ENCODE measurements at places on chromosomes 12 and 14. TPM values are rescaled to one million over a fixed set of nuclear protein-coding genes. Genes with fewer than 3 reads are reported as not detected.

Gene SRGAP1
- 9.7 TPM for total RNA-seq

DNA sequence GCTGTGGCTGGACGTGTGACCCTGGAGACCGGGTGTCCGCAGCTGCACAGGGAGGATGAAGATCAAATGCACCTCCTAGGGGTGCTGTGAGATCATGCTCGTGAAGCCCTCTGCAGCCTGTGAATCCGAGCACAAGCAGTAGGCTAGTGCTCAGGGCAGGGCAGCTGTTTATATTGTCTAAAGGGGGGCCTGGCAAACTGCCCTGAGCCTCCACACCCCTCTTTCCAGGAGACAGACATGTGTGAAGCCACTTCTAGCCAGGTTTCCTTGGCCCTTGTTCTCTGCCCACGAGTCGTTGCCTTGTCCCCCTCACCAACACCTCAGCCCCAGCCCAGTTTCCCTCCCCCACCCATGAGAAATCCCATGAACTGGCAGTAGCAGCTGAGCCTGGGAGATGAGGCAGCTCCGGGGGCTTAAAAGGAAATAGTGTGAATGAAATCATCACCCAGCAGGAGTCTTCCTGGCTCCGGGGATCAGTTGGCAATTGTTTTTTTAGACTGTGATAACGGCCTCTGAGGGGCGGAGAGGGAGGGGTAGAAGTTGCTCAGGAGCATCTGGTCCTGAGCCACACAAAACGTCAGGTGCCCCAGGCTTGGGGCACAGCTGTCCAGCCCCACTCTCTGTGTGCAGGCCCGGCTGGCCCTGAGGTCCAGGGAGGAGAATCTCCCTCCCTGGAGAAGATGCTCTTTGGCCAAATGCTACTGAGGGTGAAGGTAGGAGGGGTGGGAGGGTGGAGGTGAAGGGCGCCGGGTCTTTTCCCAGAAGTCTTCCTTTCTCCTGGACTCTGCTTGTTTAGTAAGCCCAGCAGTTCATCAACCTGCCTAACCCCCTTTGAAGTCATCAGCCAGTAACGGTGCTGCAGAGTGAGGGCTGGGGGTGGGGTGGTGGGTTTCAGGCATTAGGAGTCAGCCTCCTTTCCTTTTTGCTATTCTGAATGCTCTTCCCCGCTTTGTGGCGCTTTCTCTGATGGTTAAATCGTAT is 4.0 kb downstream of the FGF6 start:
- DNase-seq = peak; percentile 95
- H3K4me1 ChIP-seq = peaks cover 22% of the 10 kb centered on the region
- H3K27ac ChIP-seq = peak overlapping the region; percentile 78
- no peaks in the 10 kb centered on the region for H3K27me3 ChIP-seq
- H3K36me3 ChIP-seq = no peaks in the 10 kb centered on the region

DNA sequence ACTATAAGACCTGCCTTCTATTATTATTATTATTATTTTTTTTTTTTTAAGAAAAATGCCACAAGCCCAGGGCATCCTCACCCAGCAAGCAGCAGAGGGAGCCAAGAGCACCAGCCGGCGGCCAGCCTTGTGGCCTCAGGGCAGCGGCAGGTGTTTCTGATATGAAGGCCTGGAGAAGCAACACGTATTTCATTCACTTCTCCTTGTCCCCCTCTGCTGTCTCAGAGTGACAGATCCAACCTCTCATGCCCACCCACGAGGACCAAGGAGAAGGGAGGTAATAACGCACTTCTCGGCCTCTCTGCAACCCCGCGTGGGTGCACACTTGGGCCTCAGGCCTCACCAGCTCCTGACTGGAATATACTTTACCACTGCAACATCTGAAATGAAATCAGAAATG is 25.4 kb downstream of the CDC42BPB start:
- no peak overlapping the region for H3K4me3 ChIP-seq
- H3K27me3 ChIP-seq = no peaks in the 10 kb centered on the region
- no peak for DNase-seq

DNA sequence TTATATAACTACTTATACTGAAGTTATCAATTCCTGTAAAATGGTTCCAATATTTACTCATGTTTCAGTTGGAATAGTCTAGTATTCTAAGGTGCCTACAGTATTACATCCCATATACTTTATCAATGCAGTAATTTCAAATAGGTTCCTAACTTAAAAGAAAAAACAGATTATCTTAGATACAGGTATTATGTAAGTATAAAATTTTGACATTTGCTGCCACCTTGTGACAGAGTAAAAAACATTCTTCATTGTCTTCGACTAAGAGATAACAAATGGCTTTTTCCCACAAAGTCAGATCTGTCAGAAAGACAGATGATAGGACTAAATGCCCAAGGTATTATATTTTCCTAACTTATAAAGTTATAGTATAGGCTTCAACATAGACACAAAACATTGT is 78.7 kb downstream of the TXNDC16 start:
- H3K4me1 ChIP-seq = no peaks in the 10 kb centered on the region
- no peak overlapping the region for H3K27ac ChIP-seq
- H3K4me3 ChIP-seq = no peak overlapping the region
- no peaks in the 10 kb centered on the region for H3K27me3 ChIP-seq
- DNase-seq = peak; percentile 29

- DNase-seq = no peak
- no peaks in the 10 kb centered on the region for H3K4me1 ChIP-seq
- H3K36me3 ChIP-seq = no peaks in the 10 kb centered on the region
- no peak overlapping the region for H3K27ac ChIP-seq
These were observed 58.2 kb downstream of the ESR2 start for GRCh38 chr14:64235652-64236640.

GRCh38 chr12:62581288-62582064 is 114.8 kb downstream of the MON2 start:
- H3K4me3 ChIP-seq = no peak overlapping the region
- no peaks in the 10 kb centered on the region for H3K4me1 ChIP-seq
- no peaks in the 10 kb centered on the region for H3K36me3 ChIP-seq
- DNase-seq = peak; percentile 62
- H3K27me3 ChIP-seq = no peaks in the 10 kb centered on the region
- no peak overlapping the region for H3K27ac ChIP-seq

GRCh38 chr12:62191491-62192179 is 68.6 kb upstream of the USP15 start:
- DNase-seq = peak; percentile 49
- H3K36me3 ChIP-seq = no peaks in the 10 kb centered on the region
- peak overlapping the region; percentile 56 for H3K4me3 ChIP-seq
- no peak overlapping the region for H3K27ac ChIP-seq
- no peaks in the 10 kb centered on the region for H3K4me1 ChIP-seq

DNA sequence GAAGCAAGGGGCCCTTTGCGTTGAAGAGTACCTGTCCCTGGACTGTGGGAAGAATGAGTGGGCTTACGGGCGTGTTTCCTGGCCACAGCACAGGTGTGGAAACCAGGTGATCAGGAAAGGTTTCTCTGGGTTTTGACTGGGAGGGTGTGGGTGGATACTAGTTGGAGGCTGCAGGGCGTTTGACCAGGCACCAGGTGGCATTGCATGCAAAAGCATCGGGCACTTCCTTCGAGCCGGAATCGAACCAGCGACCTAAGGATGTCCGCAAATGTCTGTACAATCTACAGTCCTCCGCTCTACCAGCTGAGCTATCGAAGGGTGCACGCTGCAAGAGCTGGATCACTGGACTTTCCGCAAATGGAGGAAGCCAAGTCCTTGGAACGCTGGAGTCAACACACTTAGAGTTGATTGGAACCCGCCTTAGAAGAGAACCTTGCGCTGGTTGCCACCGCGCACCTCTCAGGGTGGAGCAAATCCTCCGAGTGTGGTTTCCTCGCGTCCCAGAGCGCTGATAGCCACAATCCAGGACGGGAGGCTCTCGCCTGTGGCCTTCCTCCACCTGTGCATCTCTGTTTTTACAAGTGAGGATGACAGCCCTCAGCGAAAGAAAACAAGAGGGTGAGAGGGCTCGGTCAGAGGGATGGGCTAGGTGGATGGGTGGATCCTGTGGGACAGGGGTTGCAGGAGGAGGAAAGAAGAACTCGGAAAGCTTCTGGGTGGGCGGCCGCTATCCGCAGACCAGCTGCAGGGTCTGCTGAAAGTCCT is 21.2 kb upstream of the RNASE4 start:
- H3K4me1 ChIP-seq = no peaks in the 10 kb centered on the region
- DNase-seq = peak; percentile 86
- H3K4me3 ChIP-seq = peak overlapping the region; percentile 46
- peaks cover 18% of the 10 kb centered on the region for H3K27me3 ChIP-seq
- H3K27ac ChIP-seq = no peak overlapping the region

DNA sequence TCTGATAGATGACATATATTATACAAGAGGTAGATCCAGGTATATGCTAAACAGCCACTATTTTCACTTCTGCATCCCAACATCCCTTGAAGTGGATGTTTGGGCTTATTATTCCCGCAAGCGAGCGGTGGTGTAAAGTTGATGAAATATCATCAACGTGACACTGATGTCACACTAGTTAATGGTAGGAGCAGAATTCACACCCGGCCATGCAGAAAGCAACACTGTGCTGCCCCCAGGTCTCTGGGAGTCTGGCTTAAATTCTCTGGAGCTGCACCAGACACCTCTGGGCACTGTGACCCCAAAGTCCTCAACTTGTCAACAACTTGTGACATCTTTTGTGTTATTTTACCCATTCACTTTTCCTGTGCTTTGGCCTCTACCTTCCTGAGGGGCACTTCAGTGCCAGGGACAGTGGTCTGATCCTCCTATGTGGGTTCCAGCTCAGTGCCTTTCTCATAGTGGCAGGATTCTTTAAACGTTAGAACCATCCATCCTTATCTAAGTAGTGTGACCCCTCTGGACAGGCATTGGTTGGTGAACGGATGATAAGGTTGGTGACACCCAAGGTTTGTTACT is 952 bp downstream of the DRAM1 start:
- H3K36me3 ChIP-seq = no peaks in the 10 kb centered on the region
- peaks cover 18% of the 10 kb centered on the region for H3K4me1 ChIP-seq
- no peak for DNase-seq

Gene TAPBPL
- total RNA-seq = 6.9 TPM

DNA sequence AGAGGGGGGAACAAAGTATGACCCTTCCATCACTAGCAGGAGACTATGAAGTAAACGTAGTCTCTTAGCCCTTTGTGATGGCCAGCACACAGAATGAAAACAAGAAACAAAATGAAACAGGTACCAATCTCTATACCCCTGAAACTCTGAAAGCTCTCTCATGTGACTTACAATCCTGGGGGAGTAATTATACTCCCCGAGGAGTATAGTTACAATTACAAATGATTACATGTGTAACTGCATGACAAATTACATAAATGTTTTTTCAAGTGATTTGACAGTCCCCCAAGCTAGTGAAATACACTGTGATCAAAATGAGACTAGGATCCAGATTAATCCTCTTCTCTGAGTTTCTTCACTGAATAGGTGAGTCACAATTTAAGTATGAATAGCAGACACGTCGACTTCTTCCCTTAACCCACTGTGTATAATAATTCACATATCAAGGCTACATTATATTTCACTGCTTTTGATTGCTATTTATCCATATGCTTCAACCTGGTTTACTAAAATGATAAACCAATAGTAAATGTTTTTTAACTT is 74.0 kb downstream of the SPTSSA start:
- H3K27ac ChIP-seq = no peak overlapping the region
- H3K4me3 ChIP-seq = no peak overlapping the region
- no peaks in the 10 kb centered on the region for H3K27me3 ChIP-seq
- peaks cover 6% of the 10 kb centered on the region for H3K4me1 ChIP-seq
- DNase-seq = no peak

Gene SLC39A5
- total RNA-seq = 0.85 TPM

GRCh38 chr14:27392153-27392552 is 794.3 kb upstream of the NOVA1 start:
- no peak overlapping the region for H3K4me3 ChIP-seq
- no peak overlapping the region for H3K27ac ChIP-seq
- H3K4me1 ChIP-seq = no peaks in the 10 kb centered on the region
- H3K36me3 ChIP-seq = no peaks in the 10 kb centered on the region
- H3K27me3 ChIP-seq = no peaks in the 10 kb centered on the region
- no peak for DNase-seq

Gene KRT71
- not detected for total RNA-seq

DNA sequence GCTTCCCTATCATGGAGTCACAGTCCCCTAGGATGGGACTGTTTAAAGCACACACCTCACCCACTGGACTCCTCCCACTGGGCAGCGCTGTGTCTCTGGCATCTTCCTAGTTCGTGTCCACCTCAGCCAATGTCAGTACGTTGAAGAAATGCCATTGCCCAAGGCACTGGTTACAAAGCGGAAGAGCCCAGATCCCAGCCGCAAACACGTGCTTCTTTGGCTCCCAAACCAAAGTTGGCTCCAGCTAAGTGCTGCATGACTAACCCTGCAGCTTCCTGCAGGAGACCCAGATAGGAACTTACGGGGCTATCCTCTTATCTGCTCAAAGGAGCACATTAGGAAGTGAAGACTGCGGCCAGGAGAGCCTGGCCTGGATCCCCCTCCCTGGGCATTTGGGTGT is 9.3 kb downstream of the SYNE3 start:
- no peak overlapping the region for H3K27ac ChIP-seq
- no peak for DNase-seq
- H3K4me1 ChIP-seq = no peaks in the 10 kb centered on the region

Gene MYF5
- total RNA-seq = not detected

GRCh38 chr12:70652451-70652850 is 15.2 kb upstream of the PTPRB start:
- no peak overlapping the region for H3K27ac ChIP-seq
- H3K36me3 ChIP-seq = no peaks in the 10 kb centered on the region
- DNase-seq = no peak
- H3K27me3 ChIP-seq = no peaks in the 10 kb centered on the region

DNA sequence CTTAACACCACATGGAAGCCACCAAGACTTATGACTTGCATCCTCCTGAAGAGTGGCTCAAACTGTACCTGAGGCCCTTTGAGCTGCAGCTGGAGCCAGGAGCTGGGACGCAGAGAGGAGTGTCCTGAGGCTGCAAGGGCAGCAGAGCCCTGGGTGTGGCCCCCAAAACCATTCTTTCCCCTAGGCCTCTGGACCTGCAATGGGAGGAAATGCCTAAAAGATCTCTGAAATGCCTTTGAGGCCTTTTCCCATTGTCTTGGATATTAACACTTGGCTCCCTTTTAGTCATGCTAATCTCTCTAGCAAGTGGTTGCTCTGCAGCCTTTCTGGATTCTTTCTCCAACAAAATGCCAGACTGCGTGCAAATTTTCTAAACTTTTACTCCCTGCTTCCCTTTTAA is 156.1 kb downstream of the SLC38A4 start:
- H3K36me3 ChIP-seq = no peaks in the 10 kb centered on the region
- peaks cover 10% of the 10 kb centered on the region for H3K4me1 ChIP-seq
- H3K27me3 ChIP-seq = no peaks in the 10 kb centered on the region
- H3K27ac ChIP-seq = no peak overlapping the region
- DNase-seq = no peak

- no peaks in the 10 kb centered on the region for H3K27me3 ChIP-seq
- no peaks in the 10 kb centered on the region for H3K36me3 ChIP-seq
- peak; percentile 42 for DNase-seq
- peak overlapping the region; percentile 56 for H3K27ac ChIP-seq
- peak overlapping the region; percentile 81 for H3K4me3 ChIP-seq
- H3K4me1 ChIP-seq = peaks cover 17% of the 10 kb centered on the region
These were observed 626 bp downstream of the TXNDC16 start for GRCh38 chr14:52551696-52552062.

GRCh38 chr14:57737598-57737997 is 128.3 kb downstream of the SLC35F4 start:
- peaks cover 15% of the 10 kb centered on the region for H3K4me1 ChIP-seq
- DNase-seq = peak; percentile 15
- H3K27me3 ChIP-seq = no peaks in the 10 kb centered on the region
- H3K36me3 ChIP-seq = no peaks in the 10 kb centered on the region
- H3K4me3 ChIP-seq = no peak overlapping the region

Gene EML5
- total RNA-seq = 0.63 TPM
